ENCODE measurements at places on chromosomes 5 and 9. TPM values are rescaled to one million over a fixed set of nuclear protein-coding genes. Genes with fewer than 3 reads are reported as not detected.

Gene TAS2R1
- not detected for total RNA-seq

Gene ORM2
- total RNA-seq: not detected

Gene TAF11L5
- total RNA-seq: not detected

Gene PPP1R26
- total RNA-seq: 3.8 TPM

Gene IQGAP2
- 0.36 TPM for total RNA-seq

Gene MEGF10
- total RNA-seq: not detected

Gene PLPP6
- total RNA-seq: 3.4 TPM

Gene SLC34A3
- not detected for total RNA-seq

Gene ADAMTSL1
- total RNA-seq: 49.2 TPM

Gene IL3
- not detected for total RNA-seq

GRCh38 chr9:22522206-22522740 lies 75.6 kb downstream of the DMRTA1 start:
- no peak for DNase-seq

DNA sequence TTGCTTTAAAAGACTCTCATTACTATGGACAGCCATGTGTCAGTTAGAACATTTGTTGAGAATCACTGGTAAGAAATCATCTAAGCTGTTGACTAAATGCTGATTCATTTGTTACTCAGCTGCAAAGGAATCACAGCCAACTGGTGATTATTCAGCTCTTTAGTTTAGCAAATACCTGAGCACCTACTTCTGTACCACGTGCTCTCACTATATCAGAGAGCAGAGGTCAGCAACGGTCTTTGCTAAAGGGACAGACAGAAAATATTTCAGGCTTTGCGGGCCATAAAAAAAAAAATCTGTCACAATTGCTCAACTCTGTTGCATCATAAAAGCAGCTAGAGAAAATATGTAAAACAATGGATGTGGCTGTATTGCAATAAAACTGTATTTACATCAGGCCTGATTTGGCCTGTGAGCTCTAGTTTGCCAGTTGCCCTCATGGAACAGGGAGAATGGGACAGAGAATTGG lies 377.6 kb downstream of the DNAH5 start:
- peak; percentile 87 for DNase-seq

DNA sequence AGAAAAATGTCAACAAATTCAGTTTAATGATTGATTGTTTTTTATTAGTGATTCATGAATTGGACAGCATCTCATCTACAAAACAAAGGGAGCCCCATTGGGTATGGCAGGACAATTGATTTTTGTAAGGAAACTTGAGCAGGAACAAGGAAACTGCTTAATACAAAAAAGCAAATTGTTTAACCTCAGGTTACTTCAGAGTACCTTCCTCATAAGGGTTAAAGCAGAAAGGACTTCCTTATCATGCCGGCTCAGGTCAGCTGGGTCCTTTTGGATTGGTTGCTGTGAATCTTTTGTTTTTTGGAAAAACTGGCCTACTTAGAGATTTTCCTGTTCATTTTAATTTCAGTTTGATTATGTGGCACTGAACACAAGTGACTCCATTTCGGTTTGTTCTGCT lies 211.8 kb downstream of the ARRDC3 start:
- DNase-seq: no peak

DNA sequence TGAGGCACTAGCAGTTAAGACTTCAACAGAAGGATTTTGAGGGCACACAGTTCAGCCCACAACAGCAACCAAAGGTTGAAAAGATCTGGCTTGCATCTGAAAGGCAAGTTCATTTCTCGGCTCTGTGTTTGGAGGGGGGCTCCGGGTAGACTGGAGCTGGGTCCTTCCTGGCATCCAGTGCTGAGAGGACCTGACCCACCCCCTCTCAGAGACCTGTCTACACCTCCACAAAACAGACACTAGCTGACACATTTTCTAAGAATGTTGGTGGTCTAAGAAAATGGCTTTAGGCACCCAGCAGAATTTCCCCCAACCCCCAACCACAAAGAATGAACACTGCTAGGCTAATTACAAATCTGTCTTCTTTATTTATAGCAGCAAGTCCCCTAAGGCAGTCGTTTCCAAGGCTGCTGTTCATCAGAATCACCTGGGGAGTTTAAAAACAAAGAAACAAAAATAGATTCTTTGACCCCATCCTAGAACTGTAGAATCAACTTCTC lies 6.2 kb upstream of the PTCH1 start:
- DNase-seq: no peak

GRCh38 chr9:100884518-100884917 lies 144.0 kb upstream of the PLPPR1 start:
- no peak for DNase-seq

DNA sequence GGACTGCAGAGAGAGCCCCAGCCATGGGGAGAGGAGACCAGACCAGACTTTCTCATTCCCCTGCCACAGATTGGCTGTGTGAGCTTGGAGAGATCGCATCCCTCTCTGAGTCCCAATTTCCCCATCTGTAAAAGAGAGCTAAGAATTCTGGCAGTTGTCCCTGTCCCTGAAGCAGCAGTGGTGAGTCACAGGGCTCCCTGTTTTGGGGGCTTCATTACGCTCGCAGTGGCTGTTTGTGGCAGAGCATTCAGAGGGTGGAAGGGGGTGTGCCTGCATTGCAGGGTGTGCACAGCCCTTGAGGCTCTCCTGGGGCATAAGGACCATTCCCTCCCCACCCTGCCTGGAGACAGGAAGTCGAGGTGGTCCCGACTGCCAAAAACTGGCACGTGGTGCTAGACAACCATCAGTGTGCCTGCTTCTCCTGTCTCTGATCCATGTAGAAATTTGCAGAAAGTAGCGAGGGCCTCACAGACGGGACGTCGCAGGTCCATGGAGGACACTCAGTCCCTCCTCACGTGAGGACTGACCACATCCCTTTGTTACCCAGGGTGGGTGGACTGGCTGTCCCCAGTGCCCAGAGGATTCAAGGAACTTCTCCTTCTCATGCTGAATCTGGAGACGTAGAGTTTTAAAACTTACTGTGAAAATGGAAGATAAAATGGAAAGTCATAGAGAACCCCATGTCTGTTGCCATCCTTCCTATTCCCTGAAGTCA lies 35.3 kb downstream of the HRH2 start:
- DNase-seq: no peak

DNA sequence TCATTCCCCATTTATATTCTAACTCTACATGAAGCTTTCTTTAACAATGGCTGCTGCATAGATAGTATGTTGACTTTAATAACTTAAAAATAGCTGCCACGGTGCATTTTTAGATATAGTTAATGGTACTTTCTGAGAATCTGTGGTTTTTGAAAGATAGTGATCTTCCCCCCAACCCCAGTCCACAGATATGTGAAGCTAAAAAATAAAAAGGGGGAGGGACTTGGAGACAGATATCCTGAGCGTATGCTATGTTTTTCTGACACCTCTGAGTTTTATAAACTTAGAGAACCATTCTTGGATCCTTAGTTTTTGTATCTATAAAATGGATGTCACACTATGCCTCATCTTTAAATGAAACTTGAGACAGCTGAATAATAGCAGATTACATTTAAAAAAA lies 120.5 kb downstream of the SNX18 start:
- no peak for DNase-seq

DNA sequence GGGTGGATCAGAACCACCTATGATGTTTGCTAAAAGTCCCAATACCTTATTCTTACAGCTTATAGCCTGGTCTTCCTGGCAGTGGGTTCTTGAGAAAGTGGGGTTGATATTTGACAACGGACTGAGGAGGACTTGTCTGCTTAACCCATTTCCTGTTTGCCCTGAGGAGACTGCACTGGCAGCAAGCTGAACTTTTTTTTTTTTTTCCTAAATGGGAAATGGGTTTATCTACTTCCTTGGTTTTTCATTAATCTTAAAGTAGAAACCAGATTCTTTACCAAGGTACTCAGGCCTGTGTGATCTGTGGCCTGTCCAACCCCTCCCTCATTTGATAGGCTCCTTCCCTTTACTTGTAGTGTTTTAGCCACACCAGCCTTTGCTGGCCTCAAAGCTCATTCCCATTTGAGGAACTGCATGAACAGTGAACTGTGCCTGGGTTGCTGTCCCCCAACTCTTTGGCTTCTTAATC lies 47.1 kb downstream of the C9orf57 start:
- no peak for DNase-seq

DNA sequence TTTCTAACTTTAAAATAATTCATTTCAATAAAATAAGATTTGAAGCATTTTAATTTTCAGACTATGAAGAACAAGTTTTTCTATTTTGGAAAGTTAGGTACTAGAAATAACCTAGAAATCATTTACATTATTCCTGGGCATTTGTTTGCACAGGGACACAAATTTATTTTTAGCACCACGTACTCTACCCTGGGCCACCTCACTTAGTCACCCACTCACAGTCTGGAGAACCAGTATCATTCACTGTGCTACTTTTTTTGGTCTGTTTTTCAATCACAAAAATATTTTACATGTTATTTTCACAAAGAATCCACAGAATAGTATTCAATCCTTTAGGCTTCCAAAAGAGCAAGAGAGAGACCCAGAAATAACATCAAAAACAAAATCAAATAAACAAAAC lies 128.6 kb upstream of the ACOT12 start:
- no peak for DNase-seq

GRCh38 chr5:115262321-115263077 lies at the start of gene PGGT1B:
TSS of gene PGGT1B (minus strand) at chr5:115262877. CDS start at chr5:115262851, 26 bp downstream.
- DNase-seq: peak; percentile 55

GRCh38 chr9:126527109-126527825 lies 86.5 kb upstream of the LMX1B start:
- no peak for DNase-seq

DNA sequence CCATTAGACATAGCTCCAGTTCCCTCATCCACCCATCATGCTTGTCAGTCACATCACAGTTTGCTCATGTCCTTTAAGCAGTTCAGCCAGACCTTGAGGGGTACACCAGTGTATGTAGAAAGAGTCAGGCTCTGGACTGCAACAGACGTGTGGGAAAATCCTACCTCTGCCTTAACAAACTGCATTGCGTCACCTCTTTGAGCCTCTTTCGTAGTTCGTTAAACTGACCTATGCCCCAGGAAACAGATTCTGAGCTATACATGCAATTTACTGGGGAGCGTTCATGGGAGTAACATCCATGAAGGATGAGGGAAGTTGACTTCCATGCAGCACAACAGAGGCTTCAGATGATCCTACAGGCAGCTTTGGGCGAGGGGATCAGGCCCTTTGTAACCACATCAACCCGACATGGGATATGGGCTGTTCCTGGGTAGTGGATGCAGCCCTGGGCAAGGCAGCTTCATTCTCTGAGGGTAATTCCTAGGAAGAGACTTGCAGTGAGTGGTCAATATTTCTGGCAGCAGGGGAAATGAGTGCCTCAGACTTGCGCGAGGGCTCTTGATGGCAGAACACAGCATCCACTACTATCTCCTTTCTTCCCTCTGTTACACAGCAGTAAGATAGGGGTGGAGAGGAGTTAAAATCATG lies 4.3 kb downstream of the SPINK4 start:
- no peak for DNase-seq

- no peak for DNase-seq
Measured at GRCh38 chr9:102740578-102740977, 254.6 kb upstream of the CYLC2 start.

DNA sequence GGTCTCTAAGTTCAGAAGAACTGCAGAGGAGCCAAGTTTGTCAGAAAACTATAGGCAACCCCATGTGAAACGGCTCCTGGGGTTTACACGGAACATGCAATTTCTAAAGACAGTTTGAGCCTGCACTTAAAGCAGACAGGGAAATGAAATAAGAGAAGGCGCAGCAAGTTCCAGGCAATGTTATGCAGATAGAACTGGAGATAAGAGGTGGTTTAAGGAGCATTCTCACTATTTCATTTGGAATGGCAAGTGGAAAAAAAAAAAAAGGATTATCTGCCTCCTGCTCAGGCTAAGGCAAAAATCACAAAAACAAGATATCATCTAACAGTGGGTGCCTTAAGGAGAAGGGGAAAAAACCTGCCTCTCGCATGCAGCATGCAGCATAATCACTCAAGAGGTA lies 2252.4 kb downstream of the MAT2B start:
- no peak for DNase-seq

- no peak for DNase-seq
Measured at GRCh38 chr5:66966439-66966838, 230.2 kb downstream of the CD180 start.

DNA sequence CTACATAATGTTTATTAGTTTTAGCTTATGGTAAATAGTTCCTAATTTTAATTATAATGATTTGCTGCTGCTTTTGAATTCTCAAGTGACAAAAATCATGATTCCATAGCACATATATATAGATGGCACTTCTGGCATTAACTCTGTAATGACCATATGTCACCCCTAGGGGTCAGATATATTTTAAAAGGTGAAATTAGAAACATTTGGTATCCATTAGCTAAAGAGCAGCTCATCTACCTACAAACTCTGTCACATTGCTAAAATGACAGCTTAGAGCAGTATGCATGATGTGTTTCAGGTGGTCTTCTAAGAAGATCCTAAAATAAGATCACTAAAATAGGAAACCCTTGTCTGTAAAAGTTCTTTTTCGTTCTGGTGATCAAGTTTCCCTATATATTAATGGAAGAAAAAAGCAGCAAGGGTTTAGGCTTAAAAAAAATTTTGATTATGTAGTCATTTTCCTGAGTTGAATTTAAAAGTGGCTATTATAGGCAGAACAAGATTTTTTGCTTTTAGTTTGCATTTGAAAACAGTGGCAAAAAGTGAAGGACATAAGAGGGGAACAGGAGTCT lies 157.7 kb upstream of the POU5F2 start:
- DNase-seq: no peak
